Natural killer cell (primary cell): ENCODE measurements at places on chromosomes 5 and 9. TPM values are rescaled to one million over a fixed set of nuclear protein-coding genes. Genes with fewer than 3 reads are reported as not detected.

DNA sequence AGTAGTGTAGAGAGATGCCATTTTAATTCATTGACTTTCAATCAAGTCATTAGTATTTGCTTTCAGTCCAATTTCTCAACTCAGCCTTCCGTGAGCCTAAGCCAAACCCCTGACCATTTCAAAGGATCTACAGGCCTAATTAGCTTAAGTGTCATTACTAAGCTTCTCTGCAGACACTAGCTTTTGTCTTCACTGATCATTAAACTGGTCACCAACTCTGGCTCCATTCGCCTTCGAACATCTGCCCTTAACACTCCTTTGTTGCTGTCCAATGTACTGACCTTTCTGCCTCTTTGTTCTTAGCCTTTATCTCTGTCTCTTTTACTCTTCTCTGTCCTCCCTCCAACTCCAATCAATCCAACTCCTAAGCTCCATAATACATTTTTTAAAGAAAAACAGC, 299.3 kb downstream of the DIRAS2 start:
- H3K27ac ChIP-seq, result no peak overlapping the region
- H3K27me3 ChIP-seq, result no peaks in the 10 kb centered on the region
- H3K4me1 ChIP-seq, result no peaks in the 10 kb centered on the region
- DNase-seq, result no peak

DNA sequence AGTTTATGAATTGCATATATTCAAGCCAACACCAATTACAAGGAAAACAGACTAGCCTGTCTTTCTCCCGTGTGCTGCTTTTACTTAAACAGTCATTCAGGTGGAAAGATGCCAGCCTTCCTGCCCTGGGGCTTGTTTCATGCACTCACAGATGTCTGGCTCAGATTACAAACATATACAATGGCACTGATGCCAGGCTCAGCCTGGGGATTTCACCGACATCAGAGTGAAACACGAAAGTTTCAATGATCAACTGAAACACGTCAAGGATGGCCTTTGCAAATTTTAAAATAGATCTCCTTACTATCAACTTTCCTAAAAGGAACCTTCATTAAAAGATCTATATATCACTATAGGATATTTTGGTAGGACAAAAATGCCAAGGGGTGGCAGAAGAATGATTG, 1576.5 kb downstream of the EFNA5 start:
- H3K36me3 ChIP-seq, result no peaks in the 10 kb centered on the region
- H3K27ac ChIP-seq, result no peak overlapping the region
- H3K4me3 ChIP-seq, result no peak overlapping the region
- H3K27me3 ChIP-seq, result no peaks in the 10 kb centered on the region

DNA sequence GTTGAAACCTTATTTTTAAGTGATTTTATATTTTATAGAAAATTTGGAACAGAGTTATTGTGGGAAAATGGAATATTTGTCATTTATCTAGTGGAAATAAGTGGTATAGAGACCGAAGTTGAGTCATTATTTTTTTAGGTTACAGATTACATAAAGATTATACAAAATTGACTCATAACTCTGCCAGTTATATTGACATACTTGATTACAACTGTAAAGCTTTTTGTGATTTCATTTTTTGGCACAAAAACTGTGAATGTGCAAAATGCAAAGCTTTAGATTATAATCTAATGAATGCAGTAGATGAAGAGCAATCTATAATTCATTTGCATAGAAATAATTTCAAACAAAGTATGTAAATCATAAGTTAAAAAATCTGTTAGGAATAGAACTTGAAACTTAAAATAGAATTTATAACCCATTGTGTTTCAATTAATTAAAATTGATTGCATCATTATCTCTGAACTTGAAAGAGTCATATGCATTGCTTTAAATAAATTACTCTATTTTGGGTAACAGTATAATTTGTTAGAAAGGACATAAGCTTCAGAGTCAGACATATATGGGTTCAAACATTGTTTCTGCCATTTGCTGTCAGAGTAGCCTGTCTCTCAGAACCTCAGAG, 280.4 kb downstream of the FER start:
- no peak overlapping the region for H3K4me3 ChIP-seq
- no peak overlapping the region for H3K27ac ChIP-seq
- no peaks in the 10 kb centered on the region for H3K27me3 ChIP-seq
- DNase-seq, result no peak
- H3K36me3 ChIP-seq, result no peaks in the 10 kb centered on the region

DNA sequence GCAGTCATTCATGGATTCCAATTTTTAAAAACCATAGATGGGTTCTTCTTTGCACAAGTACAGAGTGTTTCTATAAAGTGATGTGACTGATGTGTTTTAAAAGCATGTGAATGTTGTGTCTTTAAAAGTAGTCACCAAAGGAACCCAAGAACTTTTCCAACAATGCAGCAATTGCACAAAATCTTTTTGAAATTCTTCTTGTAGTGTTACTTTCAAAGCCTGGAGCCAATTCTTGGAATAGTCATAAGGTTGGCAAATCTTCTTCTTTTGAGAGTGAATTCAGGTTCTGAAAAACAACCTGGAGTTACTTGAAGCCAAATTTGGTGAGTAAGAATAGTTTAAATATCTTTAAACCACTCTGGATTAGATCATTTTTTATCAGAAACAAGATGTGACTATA, 10.5 kb downstream of the GRAMD2B start:
- no peak overlapping the region for H3K27ac ChIP-seq
- no peak overlapping the region for H3K4me3 ChIP-seq
- no peak for DNase-seq
- H3K4me1 ChIP-seq, result peaks cover 4% of the 10 kb centered on the region
- no peaks in the 10 kb centered on the region for H3K27me3 ChIP-seq

Gene NEUROG1
- total RNA-seq, result not detected

DNA sequence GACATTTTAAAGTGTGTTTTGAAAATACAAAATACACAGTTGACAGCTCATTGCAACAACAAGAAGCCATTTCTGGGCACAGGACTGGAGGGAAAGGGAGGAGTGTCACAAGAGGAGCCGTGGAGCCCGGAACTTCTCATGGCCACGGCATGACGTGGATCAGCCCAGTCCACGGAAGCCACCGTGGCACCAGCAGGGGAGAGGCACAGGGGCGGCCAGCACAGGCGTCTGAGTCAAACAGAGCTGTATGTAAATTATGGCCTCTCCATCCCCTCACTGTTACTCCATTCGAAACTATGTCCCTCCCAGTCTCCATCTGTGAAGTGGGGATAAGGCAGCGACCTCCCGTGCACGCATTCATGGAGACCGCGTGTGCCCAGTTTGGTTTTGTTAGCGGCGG, 165.6 kb upstream of the IRX2 start:
- no peak for DNase-seq
- H3K4me1 ChIP-seq, result no peaks in the 10 kb centered on the region
- no peaks in the 10 kb centered on the region for H3K36me3 ChIP-seq
- no peak overlapping the region for H3K27ac ChIP-seq

Gene ITGA2
- total RNA-seq, result 0.26 TPM

Gene IL9
- total RNA-seq, result not detected

GRCh38 chr9:27261517-27262211, 35.3 kb downstream of the EQTN start:
- H3K4me3 ChIP-seq, result no peak overlapping the region
- no peak overlapping the region for H3K27ac ChIP-seq
